ENCODE measurements at places on chromosomes 2 and 18.

DNA sequence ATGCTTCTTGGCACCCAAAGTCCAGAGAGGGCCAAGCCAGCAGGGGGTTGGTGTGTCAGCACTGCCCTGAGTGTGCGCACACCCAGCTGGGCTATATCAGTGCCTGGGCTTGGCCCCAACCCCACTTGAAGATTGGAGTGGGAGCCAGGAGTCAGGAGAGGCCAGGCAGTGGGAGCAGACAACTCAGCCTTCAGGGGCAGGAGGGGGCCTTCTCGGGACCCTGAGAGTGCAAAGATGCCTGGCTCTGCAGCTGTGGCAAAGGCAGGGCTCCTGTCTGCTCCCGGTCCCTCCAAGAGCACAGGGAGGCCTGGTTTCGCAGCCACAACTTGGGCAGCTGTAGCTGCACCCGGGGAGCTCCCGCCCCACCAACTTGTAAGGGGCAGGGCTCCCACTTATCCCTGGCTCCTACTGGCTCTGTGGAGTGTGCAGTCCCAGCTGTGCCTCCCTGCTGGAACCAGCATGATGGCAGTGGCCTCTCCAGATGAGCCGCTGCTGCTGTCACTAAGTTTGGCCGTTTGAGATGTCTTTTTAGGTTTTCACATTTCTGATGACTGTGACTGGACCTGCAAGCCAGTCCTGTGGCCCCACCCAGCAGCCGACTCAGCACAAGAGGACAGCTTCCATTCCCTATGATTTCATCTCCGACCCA, 148.8 kb upstream of the HS6ST1 start:
- no peak for DNase-seq

GRCh38 chr2:16126517-16127275, 186.3 kb downstream of the MYCN start:
- DNase-seq: no peak

GRCh38 chr18:58400331-58400870, 228.5 kb downstream of the ALPK2 start:
- DNase-seq: no peak

DNA sequence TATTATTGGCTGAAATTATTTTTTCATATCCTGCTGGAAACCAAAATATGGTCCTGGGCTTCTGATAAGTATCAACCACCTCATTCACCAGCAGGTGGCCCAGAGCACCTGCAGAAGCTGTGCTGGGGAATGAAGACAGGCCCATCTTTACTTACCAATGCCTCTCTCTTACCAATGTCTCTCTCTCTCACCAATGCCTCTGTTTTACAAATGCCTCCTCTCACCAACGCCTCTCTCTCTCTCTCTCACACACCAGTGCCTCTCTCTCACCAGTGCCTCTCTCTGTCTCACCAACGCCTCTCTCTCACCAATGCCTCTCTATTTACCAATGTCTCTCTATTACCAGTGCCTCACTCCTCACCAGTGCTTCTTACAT, 2.3 kb upstream of the MAL start:
- no peak for DNase-seq

DNA sequence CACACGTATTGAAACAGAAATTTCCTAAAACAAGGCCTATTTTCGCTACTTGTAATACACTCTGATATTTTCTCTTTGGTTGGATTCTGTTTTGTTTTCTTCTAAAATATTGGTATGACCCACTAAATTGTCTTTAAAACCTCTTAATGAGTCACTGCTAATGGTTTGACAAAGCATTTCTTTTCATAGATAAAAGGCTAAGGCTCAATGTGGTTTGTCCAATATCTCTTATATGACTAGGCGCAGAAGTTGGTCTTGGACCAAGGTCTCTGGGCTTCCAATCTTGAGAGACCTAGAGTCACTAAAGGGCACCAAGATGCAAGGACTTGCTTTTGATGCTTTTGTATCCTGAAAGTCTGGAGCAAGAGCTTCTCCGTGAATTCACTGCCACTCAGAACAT, 498.2 kb upstream of the TCF4 start:
- DNase-seq: no peak

- DNase-seq: no peak
Observed at GRCh38 chr2:68390586-68390985, 25.5 kb downstream of the PLEK start.

GRCh38 chr2:183031911-183032794, 6.1 kb downstream of the NCKAP1 start:
- DNase-seq: no peak

GRCh38 chr2:231015478-231015877, 19.6 kb downstream of the SPATA3 start:
- DNase-seq: no peak

DNA sequence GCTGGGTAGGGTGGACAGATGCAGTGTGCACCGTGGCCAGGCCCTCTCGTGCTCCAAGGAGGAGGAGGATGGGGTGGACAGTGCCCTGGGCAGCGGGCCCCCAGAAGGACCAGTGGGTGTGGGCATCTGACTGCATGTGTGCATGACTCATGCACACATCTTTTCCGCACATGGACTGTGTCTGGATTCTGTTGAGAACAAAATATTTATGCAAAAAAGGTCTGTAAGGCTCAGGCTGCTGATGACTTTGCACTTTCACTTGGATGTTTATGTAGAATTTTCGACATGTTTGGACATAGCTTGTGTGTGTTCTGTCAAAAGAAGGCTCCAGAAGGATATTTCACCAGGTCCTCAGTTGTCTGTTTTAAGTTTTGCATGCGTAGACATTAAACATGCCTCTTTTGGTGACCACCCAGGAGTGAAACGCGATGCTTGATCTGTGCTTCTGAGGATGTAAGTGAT, 45.6 kb downstream of the MTCL1 start:
- DNase-seq: no peak

GRCh38 chr2:172655091-172655837, 80.4 kb upstream of the RAPGEF4 start:
- DNase-seq: no peak

DNA sequence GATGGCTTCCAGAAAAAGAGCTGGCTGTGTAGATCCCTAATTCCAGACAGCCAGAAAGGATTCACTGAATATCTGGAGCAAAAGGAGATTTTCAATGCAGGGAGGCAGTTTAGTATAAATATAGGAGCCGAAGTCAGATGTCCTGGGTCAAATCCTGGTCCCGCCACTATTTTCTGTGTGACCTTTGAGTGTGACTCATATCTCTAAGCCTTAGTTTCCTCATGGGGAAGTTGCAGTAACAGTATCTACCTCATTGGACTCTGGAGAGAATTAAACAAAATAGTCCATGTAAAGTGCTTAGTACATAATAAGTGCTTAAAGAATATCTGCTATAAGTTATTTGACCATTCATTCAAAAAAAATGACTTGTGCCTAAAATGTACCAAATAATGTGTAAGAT, 52.1 kb upstream of the ITGA6 start:
- DNase-seq: no peak

GRCh38 chr18:52242711-52243110, 97.3 kb upstream of the DCC start:
- no peak for DNase-seq

DNA sequence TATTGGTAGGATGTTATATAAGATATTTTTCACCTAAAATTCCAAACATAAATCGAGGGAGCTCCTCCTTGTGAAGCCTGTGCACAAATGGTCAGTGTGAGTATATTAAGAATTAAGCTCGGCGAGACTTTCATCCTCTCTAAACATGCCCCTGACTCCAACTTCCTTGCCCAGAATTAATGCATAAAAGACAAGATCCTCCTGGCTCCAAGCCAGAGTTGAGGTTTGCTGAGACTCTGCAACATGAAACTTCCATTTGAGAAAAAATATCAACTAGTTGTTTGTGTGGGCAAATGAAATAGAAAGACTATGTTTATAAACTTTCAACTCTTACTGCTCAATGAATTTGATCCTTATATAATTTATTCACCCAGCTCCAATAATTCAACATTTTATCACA, 68.1 kb downstream of the CCDC178 start:
- no peak for DNase-seq

GRCh38 chr2:170966648-170967396, 37.8 kb downstream of the GORASP2 start:
- DNase-seq: no peak

GRCh38 chr2:151651274-151651673, 83.0 kb downstream of the NEB start:
- no peak for DNase-seq

DNA sequence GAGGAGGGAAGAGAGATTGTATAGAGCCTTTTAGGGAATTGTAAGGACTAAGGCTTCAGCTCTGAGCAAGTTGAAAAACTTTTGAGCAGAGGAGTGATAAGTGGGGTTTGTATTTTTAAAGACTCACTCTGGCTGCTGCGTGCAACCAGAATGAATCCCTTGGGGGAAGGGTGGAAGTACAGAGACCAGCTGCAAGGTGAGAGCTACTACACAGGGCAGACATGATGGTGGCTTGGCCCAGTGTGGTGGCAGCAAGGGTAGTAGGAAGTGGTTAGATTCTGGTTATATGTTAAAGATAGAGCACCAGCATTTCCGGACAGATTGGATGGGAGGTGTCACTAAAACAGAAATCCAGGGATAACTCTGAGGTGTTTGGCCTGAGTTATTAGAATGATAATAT, 10.1 kb upstream of the SESTD1 start:
- DNase-seq: no peak

- DNase-seq: no peak
Observed at GRCh38 chr18:57301573-57302559, 50.5 kb upstream of the ST8SIA3 start.

- DNase-seq: no peak
Observed at GRCh38 chr2:84223191-84223590, 235.9 kb downstream of the SUCLG1 start.

DNA sequence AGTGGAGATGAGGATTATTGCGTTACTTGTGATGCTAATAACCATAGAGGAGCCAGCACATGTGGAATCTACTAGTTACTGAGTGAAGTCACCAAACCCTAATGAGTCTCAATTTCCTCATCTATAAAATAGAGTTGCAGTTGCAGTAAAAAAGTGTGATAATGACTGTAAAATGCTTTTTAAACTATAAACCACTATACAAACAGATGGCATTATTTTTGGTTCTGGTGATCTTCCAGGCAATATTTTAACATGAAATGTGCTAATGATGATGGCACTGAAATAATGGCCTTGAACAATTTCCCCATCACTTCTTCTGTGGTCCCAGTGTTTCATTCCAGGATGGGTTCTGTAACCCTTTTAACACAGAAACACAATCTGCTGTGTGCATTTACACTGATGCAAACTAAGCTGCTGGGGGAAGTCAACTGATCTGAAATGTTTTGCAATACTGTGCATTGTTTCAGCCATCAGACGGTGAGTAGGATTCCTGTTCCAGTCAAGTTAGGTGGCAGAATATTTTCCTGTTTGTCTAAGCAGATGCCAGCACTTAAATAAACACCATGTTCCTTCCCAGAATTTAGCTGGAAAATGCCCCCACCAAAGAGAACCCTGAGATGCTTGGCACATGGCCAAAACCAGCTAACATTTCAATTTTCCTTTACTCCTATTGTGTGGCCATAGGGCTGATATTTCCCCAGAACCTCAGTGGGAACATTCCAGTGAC, 52.6 kb downstream of the TACR1 start:
- no peak for DNase-seq

GRCh38 chr2:168566974-168567665, 111.0 kb downstream of the CERS6 start:
- DNase-seq: no peak

GRCh38 chr2:130372833-130373807, 17.3 kb downstream of the PTPN18 start:
- no peak for DNase-seq

- DNase-seq: no peak
Observed at GRCh38 chr18:62088156-62088555, 98.7 kb downstream of the PIGN start.

GRCh38 chr2:118464046-118464445, 375.8 kb downstream of the INSIG2 start:
- no peak for DNase-seq

GRCh38 chr2:15640261-15640711, 48.6 kb downstream of the DDX1 start:
- DNase-seq: no peak

DNA sequence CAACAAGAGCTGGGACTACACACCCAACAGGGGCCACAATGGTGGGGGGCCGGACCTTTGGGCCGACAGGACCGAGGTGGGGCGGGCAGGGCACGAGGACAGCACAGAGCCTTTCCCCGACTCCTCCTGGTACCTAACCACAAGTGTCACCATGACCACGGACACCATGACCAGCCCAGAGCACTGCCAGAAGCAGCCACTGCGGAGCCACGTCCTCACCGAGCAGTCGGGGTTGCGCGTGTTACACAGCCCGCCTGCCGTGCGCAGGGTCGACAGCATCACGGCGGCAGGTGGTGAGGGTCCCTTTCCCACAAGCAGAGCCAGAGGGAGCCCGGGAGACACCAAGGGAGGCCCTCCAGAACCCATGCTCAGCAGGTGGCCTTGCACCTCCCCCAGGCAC, 119.5 kb downstream of the MTCL1 start:
- no peak for DNase-seq

DNA sequence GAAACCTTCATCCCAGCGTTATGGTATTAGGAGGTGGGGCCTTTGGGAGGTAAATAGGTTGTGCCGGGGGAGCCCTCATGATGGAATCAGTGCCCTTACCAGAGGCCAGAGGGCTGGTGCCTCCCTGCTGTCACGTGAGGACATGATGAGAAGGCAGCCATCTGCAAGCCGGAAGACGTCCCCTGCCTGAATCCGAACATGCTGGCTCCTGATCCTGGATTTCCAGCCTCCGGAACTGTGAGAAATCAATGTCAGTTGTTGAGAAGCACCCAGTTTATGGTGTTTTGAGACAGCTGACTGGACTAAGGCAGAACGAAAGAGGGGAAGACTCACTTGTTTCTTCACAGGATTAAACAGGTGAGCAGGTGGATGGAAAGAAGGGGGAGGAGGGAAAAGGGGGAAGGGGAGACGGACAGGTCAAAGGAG, 13.0 kb upstream of the KLF11 start:
- DNase-seq: no peak

GRCh38 chr2:3073704-3074103, 303.9 kb downstream of the EIPR1 start:
- DNase-seq: no peak
